ENCODE measurements at places on chromosomes 3 and 15.

DNA sequence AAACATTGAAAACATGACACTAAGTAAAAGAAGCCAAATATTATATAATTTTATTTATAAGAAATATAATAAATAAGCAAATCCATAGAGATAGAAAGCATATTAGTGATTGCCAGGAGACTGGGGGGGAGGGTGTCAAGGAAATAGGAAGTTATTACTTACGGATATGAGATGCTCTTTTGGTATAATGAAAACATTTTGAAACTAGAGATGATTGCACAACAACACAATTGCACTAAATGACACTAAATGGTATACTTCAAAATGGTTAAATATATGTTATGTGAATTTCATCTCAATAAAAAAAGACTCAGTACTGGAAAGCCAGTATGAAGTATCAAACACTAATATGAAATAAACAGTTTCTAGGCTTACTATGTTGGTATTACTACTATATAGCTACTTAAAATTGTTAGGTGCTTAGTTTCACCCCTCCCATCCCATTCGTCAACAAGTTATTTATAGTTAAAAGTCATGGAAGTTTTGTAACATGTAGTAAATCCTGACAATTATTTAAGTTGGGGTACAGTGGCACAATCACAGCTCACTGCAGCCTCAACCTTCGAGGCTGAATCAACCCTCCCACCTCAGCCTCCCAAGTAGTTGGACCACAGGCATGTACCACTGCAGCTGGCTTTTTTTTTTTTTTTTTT is 43.7 kb downstream of the STAG1 start:
- DNase-seq = no peak

- DNase-seq = no peak
Measured at GRCh38 chr15:58021332-58022230, 43.9 kb downstream of the ALDH1A2 start.

DNA sequence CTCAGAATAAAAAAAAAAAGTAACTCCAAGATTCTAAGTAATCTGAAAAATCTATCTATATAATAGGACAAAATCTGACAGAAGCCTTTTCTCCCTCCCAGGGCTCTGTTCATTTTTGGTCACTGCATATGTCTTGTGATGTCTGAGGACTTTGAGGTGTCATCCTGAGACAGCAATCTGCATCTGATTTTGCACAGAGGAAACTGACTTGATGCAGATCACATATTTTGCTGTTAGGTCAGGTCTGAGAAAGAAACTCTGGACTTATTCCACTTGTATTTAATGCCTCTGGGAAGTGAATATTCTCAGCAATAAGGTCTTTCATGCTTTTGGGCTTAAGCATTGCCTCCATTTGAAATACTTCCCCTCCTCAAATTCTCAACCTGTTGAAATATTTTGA is 295.2 kb upstream of the THBS1 start:
- DNase-seq = no peak

DNA sequence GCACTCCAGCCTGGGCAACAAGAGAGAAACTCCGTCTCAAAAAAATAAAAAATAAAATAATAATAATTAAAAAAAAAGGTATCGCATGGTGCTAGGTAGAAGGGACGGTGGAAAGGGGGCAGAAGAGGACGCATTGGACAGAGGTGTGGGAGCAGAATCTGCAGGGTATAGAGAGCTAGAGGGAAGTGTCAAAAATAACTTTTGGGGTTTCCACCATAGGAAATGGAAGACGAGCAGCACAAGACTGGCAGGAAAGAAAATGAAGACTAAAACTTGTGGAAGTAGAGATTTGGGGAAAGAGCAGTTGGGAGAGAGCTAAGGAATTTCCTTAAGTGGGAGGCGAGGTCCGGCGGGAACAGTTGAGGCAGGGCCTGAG is 585 bp upstream of the MKRN2 start:
- DNase-seq = no peak

GRCh38 chr3:125220183-125220582 is 7.6 kb upstream of the SLC12A8 start:
- DNase-seq = no peak

- no peak for DNase-seq
Measured at GRCh38 chr3:13263770-13264467, 156.2 kb downstream of the NUP210 start.

GRCh38 chr3:71997066-71997653 is 212.2 kb upstream of the PROK2 start:
- DNase-seq = no peak

DNA sequence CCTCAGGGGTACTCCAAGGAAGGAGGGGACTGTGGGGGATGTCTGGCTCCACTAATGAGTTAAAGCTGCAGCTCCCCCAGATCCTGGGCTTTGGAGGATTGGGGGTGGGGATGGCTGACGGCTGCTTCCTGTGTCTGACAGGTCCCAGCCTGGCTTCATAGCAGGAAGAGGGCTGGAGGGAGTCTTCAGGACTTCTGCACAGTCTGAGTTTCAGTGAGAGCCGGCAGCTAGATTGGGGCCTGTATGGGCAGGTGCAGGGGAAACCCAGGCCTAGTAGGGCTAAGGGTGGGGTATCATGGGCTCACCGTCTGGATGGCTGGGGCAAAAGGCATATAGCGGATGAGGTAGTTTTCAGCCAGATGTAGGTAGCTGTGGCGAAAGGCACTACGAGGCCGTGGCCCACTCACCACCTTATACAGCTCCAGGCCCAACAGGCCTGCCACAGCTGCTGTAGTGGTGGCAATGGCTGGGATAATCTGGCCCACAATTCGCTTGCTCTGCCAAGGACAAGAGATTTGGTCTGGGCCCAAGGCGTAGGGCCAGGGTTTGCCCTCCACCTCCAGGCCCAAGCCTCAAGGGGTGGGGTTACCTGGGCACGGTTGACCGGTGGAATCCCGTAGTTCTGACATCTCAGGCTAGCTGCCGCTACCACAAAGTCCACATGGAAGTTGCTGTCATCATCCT is 4.5 kb downstream of the INKA1 start:
- no peak for DNase-seq

GRCh38 chr3:125110016-125110875 is 54.4 kb upstream of the HEG1 start:
- no peak for DNase-seq

DNA sequence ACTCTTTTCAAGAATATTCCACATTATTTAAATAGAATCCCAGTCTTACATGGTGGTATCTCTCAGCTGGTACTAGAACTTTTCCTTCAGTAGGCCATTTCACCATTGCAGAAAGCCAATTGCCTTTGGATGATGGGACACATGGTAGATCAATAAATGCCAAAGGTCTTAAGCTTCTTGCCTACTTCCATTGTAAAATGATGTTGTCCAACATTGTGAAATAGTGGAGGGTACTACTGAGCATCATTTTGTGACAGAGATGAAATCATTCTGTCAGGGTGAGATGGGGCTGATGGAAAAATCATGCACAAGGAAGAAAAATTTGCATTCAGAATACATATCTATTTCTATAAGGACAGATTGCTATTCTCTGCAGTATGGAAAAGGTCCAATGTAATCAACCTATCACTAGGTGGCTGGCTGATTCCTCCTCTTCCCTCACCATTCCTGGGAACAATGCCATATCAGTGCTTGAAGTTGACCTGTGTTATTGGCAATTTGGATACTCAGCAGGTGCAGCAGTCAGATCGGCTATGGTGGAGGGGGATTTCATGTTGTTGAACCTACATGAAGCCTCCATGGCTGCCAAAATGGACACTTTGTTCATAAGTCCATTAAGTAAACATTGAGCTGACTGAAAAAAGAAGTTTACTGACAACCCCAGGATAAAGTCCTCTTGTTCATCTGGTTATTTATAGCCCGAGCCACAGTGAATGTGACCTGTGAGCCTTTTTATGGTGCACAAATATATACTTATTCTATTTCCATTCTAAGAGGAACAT is 596.9 kb upstream of the ARPP21 start:
- no peak for DNase-seq

DNA sequence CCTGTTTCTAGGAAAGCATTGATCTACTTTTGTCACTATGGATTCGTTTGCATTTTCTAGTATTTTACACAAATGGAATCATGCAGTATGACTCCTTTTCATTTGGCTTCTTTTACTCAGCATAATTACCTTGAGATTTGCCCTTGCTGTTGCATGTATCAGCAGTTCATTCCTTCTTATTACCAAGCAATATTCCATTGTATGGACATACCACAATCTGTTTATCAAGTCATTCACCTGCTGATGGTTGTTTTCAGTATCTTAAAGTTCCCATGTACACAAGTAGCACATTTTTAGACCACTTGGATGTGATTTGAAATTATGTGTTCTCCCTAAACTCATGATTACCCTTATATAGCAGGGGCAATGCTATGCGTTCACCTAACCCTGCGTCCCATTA is 150.0 kb upstream of the UBE2E1 start:
- DNase-seq = no peak

GRCh38 chr3:59816312-59816711 is 766.5 kb upstream of the CFAP20DC start:
- DNase-seq = no peak

DNA sequence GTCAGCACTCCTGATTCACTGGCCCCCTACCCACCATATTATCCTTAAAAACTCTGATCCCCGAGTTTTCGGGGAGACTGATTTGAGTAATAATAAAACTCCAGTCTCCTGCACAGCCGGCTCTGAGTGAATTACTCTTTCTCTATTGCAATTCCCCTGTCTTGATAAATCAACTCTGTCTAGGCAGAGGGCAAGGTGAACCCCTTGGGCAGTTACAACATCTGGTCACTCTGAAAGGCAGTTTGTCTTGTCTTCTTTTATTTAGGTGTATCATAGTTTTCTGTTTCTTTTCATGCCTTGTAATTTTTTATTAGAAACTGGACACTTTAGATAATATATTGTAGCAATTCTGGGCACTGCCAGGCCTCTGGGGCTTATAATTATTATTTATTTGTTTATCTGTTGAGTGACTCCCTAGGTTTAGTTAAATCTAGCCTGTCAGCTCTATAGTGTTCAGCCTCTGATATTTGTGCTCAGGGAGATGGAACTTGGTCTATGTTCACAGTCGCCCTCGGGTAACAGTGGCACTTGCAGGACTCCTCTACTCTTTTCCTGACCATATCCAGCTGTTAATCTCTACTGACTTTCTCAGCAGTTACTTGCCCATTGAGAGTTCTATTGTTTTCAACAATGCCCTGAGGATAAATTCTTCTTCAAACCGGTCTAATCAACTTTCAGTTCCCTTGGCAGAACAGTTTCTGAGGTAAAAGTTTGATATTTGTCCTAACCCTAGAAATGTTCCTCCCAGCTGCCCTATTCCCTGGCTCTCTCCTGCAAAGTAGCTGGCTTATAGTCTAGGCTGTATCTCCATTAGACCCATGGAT is 15.5 kb upstream of the PLAAT1 start:
- DNase-seq = no peak

GRCh38 chr3:24506966-24507775 is 12.5 kb upstream of the THRB start:
- no peak for DNase-seq

- DNase-seq = no peak
Measured at GRCh38 chr15:63920504-63921175, 86.9 kb upstream of the HERC1 start.

DNA sequence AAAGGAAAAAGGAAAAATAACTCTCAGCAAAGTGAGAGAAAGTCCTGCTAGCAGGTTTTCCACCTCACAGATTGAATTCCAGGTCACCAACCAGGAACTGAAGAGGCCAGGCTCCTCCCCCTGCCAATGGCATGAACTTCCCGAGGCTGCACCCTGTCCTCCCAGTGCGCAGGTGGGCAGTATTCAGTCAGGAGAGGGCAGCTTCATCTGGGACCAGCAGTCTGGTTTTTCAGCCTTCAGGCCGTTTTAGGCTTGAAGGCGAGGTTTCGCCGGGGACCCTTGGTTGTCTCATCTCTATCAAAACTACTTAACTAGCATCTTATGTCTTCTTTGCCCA is 41.2 kb downstream of the TRAT1 start:
- no peak for DNase-seq

GRCh38 chr15:41836073-41836472 is 2.6 kb upstream of the PLA2G4B start:
- DNase-seq = no peak

- DNase-seq = no peak
Measured at GRCh38 chr3:138578141-138578540, 15.9 kb downstream of the CEP70 start.

DNA sequence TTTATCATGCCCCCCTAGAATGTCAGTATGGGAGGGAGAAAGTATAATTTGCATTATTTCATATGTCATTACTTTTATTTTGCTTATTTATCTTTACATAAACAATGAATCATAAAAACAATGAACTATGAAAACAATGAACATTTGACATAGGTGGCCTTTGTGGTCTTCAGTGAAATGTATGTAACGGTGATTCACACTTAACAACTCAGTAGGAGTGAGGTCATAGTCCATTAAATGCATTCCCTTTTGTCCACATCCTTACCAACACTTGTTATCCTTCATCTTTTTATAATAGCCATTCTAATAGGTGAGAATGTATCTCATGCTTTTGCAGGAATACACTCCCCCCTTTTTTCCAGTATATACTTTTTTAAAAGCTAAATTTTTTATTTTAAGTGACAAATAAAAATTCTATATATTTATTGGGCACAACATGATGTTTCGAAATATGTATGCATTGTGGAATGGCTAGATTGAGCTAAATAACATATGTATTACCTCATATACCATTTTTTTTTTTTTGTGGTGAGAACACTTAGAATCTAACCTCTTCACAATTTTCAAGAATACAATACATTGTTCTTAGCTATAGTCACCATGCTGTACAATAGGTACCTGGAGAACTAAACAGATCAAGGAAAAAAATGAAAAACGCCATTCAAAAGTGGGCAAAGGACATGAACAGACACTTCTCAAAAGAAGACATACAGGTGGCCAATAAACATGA is 189.5 kb downstream of the WDR72 start:
- no peak for DNase-seq
